NCI-H748 treated with DMSO at 0.1 percent for 48 hours (cell line): ENCODE measurements at places on chromosomes 16 and 17.

DNA sequence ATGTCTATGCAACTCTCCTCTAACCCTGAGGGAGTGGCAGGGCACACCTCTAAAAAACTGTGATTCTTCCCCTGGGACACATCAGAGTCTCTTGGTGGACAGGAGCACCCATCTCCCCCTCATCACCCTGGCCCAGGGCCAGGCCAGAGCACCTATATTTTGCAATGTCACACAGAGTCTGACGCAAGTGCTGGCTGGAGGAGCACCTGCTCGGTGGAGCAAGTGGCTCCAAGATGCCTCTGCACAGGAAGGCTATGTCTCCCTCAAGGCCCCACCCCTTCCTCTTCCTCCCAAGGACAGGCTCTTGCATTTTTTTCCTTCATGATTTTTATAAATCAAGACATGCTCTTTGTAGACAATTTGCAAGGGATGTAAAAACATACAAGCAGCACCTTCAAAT, 13.3 kb downstream of the SNN start:
- DNase-seq, result no peak

- peak; percentile 76 for DNase-seq
Measured at GRCh38 chr17:50094243-50094752, 853 bp upstream of the PDK2 start.

DNA sequence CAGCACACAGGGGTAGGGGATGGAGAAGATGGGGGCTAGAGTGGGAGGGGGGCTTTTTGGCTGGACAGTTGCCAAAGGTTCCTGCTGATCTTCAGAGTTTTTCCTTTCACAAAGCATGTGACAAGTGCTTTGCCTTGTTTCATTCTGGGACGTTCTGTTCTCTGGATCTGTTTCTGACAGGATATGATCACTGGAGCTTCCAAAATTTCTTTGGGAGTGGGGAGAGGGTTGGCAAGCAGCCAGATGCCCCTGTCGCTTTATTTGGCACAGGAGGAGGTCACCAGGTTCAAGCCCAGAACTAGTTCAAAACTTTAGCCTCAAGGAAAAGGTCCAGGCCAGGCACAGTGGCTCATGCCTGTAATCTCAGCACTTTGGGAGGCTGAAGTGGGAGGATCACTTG, 68.5 kb upstream of the TBX2 start:
- DNase-seq, result no peak

DNA sequence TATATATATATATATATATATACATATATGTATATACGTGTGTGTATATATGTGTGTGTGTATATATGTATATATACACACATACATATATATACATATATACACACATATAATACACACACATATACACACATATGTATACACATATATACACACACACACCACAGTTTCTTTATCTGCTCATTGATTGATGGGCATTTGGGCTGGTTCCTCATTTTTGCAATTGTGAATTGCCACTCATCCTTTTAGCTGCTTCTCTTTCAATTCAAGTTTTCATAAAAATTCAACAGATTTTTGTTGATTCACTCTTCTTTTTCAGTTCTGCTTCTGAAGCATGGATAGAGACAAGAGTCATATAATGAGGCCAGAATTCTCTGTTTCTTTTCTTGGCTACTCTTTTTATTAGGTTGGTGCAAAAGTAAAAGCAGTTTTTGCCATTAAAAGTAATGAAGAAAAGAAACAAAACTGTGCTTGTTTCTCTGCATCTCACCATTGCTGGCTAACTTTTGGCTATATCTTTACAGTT, 44.5 kb downstream of the SLFN5 start:
- DNase-seq, result no peak

DNA sequence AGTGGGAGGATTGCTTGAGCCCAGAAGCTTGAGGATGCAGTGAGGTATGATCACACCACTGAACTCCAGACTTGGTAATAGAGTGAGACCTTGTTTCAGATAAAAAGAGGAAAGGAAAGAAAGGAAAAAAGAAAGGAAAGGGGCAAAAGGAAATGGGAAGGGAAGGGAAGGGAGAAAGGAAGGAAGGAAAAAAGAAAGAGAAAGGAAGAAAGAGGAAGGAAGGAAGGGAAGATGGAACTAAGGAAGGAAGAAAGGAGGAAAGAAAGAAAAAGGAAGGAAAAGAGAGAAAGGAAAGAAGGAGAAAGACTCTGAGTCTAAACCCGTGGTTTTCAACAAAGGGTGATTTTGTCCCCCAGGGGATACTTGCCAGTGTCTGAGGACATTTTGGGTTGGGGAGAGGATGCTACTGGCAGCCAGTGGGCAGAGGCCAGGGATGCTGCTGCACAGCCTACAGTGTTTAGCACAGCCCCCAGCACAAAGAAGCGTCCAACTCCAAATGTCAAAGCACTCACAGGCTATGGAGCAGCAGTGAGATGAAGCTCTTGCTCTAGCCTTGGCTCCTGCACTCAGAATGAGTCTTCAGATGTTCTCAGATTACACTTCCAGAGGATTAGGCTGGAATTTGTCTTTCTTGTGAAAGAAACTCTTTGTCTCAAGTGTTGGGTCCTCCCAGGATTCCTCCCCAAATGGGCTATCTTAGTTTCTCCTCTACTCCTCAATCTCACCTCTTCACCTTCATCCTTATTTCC, 64.2 kb downstream of the BMERB1 start:
- DNase-seq, result no peak

DNA sequence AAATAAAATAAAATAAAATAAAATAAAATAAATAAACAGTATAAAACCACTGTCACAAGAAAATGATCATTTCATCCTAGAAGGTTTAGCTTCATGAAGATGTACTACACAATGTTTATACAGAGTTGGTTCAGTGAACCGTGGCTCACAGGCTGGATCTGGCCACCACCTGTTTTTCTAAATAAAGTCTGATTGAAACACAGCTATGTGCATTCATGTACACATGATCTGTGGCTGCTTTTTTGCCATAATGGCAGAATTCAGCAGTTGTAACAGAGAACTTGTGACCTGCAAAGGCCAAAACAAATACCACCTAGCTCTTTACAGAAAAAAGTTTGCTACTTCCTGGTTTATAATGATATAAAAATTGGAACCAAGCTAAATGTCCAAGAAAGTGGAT, 12.6 kb upstream of the RPRML start:
- no peak for DNase-seq
